ENCODE measurements at places on chromosomes 11 and 22. TPM values are rescaled to one million over a fixed set of nuclear protein-coding genes. Genes with fewer than 3 reads are reported as not detected.

- no peaks in the 10 kb centered on the region for H3K4me1 ChIP-seq
- no peak overlapping the region for H3K27ac ChIP-seq
- no peak overlapping the region for H3K4me3 ChIP-seq
Measured at GRCh38 chr11:113730887-113731726, 25.0 kb upstream of the TMPRSS5 start.

GRCh38 chr22:30301995-30302809 lies 12.9 kb upstream of the CASTOR1 start:
- H3K36me3 ChIP-seq, result peaks cover 40% of the 10 kb centered on the region
- no peak for DNase-seq
- H3K4me3 ChIP-seq, result no peak overlapping the region
- H3K27ac ChIP-seq, result peak overlapping the region; percentile 85
- H3K4me1 ChIP-seq, result peaks cover 89% of the 10 kb centered on the region

DNA sequence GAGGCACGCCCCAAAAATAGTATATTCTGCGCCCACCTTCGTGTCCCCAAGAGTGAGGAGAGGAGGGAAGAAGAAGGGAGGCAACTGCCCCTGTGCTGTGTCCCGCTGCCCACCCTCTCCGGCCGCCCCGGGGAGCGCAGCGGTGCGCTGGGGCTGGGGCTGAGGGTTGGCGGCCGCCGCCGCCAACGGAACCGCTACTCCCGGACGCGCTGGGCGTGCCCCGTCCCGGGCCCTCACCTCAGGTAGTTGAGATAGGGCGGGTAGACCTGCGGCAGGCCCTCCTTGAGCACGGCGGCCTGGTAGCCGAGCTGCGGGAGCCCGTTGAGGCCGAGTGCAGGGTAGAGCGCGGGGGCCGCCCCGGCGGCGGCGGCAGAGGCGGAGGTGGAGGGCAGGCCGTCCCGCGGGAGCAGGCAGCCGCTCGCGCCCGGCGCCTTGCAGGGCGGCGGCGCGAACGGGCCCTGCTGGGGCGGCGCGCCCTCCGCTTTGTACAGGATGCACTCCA lies 2.4 kb downstream of the PGR start:
- H3K36me3 ChIP-seq, result no peaks in the 10 kb centered on the region
- H3K27ac ChIP-seq, result peak overlapping the region; percentile 76
- H3K4me1 ChIP-seq, result no peaks in the 10 kb centered on the region
- DNase-seq, result no peak
- peak overlapping the region; percentile 37 for H3K4me3 ChIP-seq

The NLRP6 gene
- 0.26 TPM for total RNA-seq

The SYCE3 gene
- total RNA-seq, result not detected

The DENND6B gene
- total RNA-seq, result 7.3 TPM

The PKNOX2 gene
- total RNA-seq, result 13.1 TPM

The PLEKHA7 gene
- total RNA-seq, result 28.6 TPM

The FLRT1 gene
- 0.15 TPM for total RNA-seq

Data from left lung (tissue), 14 donors.